Tongue (tissue), 3 donors: ENCODE measurements at places on chromosomes 16 and 17.
A peak's percentile ranks its signal among the peaks of the same experiment; 100 is the strongest.

DNA sequence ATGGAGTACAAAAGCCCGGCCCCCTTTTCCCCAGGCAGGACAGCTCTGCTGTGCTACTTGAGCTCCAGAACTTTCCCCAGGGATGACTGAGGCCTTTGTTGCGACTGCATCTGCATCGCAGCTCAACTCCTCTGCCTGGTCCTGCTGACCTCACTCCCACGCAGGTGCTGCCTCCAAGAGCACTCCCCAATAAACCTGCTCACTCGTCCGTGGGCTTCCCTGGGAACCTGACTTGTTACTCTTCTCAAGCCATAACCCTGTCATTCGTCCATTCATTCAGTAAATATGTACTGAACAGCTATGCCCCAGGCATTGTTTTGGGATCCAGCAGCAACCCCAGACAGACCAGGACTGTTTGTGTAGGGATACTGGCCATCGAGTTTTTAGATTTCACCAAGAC lies 11.6 kb upstream of the RMI2 start:
- no peak for DNase-seq

DNA sequence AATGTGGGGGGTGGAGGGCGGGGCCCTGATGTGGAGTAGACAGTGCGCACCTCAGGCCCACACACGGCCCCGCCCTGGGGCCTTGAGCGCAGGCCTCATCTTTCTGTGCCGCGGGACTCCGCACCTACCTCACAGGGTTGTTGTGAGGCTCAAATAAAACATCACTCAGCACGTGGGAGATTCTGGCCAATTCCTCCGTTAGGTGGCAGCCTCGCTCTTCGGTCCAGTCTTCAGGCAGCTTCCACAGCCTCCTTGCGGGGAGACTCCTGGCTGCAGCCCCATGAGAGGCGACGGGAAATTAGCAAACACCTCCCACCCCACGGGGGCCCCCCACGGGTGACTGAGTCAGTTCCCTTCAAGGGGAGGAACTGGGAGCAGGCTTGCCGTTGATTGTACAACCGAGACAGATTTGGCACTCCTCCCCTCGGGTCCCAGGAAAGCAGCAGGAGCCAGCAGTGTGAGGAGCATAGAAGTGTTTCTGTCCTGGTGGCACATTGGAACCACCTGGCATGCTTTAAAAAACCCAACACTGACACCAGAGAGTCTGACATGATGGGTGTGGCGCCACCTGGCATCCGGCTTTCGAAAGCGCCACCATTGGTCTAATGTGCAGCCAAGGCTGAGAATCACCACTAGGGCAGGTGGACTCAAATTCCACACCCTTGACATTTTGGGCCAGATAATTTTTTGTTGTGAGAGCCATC lies 7.6 kb downstream of the MRM1 start:
- peak; percentile 77 for DNase-seq

- DNase-seq = no peak
Observed at GRCh38 chr16:15972046-15972868, 22.8 kb downstream of the ABCC1 start.

DNA sequence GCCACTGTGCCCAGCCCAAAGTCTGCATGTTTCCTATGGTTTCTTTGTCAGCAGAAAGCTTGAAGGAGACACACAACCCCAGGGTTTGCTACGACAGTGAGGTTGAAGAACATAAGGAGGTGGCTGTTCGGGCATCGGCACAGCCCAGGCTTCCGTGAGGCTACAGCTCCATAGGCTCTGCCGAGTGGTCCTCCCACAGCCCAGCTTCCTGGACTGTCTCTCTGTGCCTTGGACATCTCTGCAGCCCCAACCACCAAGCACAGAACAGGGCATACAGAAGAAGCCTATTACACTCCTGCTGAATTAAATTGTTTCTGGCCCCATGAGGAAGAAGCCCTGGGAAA lies 3.2 kb upstream of the HAP1 start:
- DNase-seq = no peak

DNA sequence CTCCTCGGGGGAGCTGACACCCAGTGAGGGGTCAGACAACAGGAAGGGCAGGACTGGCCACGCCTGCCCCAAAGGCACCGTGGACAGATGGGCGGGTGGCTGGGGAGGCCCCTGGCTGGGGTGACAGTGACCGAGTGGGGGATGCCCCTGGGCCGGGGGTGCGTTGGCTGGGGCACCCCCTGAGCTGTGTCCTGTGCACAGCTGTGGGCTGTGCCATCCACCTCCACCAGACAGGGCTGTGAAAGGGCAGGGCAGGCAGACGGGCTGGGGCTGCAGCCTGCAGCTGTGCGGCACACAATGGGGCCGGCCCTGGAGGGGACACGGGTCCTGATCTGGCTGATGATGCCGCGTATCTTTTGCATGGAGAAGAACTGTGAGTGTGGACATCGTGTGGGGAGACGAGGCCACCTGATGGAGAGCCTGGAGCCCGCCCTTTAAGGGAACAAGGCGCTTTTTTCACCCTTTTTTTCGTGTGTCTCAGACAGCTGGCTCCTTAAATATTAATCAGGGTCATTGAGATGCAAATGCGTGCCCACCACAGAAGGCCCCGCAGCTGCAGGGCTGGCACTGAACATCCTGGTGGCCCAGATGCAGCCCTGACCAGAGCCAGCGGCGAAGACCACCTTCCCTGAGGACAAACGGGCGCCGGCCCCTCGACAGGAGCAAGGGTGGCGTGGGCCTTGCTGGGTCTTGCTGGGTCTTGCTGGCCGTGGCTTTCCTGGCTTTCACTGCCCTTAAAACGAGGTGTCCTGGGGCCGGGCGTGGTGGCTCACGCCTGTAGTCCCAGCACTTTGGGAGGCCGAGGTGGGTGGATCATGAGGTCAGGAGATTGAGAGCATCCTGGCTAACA lies 42.4 kb upstream of the GNG13 start:
- DNase-seq = peak; percentile 26
